Hematopoietic multipotent progenitor cell treated with erythropoietin and hydrocortisone succinate and interleukin-3 and kit ligand, for 4 days (in vitro differentiated cells): ENCODE measurements at places on chromosomes 16 and 17.
A peak's percentile ranks its signal among the peaks of the same experiment; 100 is the strongest.

DNA sequence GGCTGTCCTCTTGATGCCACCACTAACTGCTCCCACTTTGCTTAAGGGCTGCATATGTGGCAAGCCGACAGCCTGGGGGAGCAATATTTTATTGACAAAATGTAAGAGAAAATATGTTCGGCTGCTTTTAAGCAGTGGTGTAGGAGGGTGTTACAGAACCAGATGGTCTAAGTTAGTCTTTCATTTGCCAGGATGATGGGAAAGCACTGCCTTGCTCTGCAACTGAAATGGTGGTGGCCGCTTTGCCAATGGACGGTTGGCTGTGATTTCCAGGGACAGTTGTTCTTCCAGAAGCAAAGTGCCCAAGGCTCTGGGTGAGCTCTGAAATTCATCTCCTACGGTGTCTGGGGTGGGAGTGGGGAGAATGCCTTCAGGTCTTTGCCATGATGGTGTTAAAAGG is 469.3 kb downstream of the TOX3 start:
- DNase-seq: no peak

GRCh38 chr16:68717684-68718083 is 19.4 kb upstream of the CDH1 start:
- no peak for DNase-seq

GRCh38 chr16:89511374-89511773 is 3.2 kb downstream of the SPG7 start:
- peak; percentile 46 for DNase-seq

GRCh38 chr17:56038131-56038530 is 115.1 kb upstream of the ANKFN1 start:
- DNase-seq: no peak

DNA sequence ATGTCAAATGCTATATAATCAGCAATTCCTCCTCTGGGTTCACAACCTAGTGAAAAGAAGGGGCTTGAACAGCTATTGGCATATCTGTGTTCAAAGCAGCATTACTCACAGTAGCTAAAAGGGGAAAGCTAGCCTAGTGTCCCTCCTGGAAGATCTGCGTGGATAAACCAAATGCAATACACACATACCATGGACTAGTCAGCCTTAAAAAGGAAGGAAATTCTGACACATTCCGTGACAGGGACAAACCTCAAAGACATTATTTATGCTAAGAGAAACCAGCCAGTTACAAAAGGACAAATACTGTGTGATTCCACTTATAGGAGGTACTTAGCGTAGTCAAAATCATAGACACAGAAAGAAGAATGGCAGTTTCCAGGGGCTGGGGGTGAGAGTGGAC is 90.1 kb downstream of the XYLT1 start:
- peak; percentile 80 for DNase-seq
